ENCODE measurements at places on chromosomes 4 and X.

- no peak for DNase-seq
Measured at GRCh38 chrX:103747163-103747562, 29.5 kb upstream of the PLP1 start.

DNA sequence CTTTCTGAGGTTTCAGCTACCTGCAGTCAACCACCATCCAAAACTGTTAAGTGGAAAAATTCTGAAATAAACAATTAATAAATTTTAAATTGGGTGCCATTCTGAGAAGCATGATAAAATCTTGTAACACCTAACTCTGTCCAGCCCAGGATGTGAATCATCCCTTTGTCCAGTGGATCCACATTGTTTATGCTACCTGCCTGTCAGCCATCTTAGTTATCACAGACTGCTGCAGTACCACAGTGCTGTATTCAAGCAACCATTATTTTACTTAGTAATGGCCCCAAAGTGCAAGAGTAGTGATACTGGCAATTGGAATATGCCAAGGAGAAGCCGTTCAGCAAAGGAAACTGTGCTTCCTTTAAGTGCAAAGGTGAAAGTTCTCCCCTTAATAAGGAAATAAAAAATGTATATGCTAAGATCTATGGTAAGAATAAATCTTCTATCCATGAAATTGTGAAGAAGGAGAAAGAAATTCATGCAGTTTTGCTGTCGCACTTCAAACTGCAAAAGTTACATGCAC is 20.6 kb downstream of the CAMK2D start:
- DNase-seq: no peak

- no peak for DNase-seq
Measured at GRCh38 chr4:158046345-158046744, 126.5 kb downstream of the GASK1B start.

GRCh38 chrX:16023790-16024734 is 99.3 kb upstream of the GRPR start:
- no peak for DNase-seq

DNA sequence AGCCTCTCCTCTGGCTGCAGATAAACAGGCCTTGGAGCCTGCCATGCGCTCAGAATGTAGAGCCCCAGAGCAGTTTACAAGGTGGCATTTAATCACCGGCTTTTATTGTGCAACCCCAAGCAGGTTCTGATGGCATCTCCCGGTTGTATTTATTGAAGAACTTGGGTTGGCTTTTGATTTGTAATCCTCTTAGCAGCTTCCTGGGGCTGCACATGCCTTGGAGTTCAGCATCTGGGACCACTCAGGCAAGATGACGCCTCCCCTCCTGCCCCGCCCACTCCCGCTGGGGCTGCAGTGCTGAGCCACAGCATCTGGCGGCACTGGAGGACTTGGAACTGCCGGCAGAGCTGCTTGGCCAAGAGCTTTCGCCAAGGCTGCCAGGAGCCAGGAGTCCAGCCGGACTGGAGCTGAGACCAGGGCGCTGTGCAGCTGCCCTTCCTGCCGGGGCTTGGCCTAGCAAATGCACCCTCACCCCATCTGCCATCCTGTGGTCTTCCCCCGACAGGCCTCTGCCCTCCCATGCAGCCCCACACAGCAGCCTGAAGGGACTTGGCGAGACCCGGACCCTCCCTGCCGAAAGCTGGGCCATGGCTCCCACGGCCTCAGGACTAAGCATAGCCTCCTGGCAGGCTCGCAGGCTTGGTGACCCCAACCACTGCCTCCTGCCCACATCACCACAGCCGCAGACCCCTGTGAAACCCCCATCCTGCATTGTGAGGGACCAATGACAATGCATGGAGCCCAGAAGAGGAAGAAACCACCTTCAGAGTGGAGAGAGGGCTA is 5.4 kb downstream of the HTRA3 start:
- DNase-seq: no peak

DNA sequence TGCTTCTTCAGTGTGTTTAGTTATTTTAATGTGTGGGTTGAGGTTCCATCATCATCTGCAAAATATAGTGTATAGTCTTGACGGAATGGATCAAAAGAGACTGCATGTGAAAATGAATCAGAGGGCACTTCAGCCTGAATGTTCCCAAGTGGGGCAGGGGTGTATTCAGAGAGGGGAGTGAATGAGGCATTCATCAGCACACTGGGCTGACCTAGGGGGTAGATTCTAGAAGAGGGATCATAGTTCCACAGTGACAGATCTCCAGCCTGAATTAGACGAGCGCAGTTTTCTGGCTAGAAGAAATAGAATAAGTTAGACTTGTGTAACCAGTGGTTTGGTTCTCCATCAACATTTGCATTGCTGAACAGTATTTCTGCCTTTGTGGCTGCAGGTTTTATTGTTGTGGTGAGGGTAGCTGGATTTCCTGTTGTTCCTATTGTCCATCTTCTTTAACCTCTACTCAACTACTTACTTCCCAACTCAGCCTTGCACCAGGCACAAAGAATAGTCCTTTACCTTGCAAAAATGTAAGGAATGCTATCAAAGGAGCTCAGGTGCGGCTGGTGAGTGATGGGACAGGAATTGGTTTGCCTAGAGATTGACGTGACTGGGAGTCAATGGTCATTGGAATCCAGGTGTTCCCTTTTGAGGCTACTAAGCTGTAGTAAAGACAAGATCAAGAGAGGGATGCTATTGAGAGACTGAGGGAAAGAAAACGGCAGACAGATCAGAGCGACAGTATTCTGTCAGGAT is 50.9 kb downstream of the NAP1L5 start:
- DNase-seq: no peak

DNA sequence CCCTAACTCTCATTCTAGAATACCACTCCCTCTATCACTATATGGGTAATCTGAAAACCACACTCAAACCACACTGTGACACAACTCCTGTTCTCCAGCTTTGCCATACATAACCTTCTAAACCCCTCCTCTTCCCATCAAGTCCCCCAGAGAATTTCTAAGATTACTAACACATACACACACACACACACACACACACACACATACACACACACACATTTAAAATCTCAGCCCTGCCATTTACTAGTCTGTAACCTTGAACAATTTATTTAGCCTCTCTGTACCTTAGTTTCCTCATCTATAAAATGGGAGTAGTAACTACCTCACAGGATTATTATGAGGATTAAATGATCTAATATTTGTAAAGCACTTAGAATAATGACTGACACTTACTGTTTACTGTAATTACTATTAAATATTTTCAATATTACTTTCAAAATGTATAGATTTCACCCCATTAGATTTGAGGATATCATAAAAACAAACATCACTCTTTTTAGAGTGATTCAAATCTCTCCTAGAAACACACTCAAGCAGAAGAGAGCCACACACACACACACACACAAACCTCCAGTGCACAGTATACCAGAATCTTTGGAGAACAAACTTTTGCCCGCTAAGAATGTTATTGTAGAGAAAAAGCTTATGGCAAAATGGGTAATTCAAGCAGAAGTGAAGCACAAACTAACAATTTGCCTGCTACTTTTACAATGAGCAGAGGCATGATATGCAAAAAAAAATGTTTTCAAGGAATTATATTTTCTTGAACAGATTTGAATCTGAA is 3.8 kb downstream of the ANKRD50 start:
- DNase-seq: no peak

DNA sequence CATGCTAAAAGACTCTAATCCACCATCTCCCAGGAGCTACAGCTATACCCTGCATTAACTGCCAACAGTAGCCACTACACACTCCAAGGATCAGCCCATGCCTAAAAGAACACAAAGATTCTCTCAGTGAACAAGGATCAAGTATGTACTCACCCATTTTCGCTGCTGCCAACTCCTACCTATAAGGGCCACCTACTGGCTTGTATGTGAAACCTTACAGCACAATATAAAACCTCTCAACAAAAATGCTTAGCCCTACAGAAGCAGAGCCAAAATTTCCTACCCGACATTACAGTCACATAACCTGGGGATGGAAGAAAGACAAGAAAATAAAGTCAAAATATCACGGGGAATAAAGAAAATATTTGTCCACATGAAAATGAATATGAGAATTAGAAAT is 562.8 kb upstream of the POU3F4 start:
- no peak for DNase-seq

GRCh38 chrX:10725071-10725470 is 104.7 kb upstream of the MID1 start:
- DNase-seq: no peak

DNA sequence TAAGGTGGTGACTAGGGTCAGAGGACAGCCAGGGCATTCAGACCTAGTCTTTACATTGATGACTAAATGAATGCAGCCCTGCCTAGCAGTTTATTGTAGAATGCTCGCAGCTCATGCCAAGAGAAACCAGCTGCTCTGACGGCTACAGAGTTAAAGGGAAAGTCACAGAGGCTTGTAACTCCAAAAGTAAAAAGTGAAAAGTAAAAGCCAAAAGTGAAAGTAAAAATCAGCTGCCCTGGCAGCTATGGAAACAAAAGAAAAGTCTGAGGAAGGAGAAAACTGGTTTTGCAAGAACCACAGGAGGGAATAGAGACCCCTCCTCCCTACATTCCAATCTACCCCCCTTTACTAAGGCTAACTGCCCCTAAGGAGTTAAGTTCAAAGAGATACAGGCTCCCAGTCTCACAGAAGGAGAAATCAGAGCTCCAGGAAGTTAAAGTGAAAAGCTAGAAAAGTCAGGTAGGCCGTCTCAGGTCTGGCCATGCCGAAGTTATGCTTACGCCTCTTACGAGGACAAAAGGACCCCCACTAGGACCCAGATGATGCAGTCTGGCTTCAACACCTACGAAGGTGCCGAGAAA is 6.0 kb downstream of the GAGE10 start:
- DNase-seq: no peak

GRCh38 chr4:138034871-138035270 is 207.3 kb downstream of the SLC7A11 start:
- no peak for DNase-seq

GRCh38 chr4:1990348-1990645 is 18.5 kb downstream of the NELFA start:
- no peak for DNase-seq

GRCh38 chr4:17670423-17670822 is 56.0 kb downstream of the MED28 start:
- no peak for DNase-seq
